Large intestine (tissue), 12 donors: ENCODE measurements at places on chromosomes 13 and 19. TPM values are rescaled to one million over a fixed set of nuclear protein-coding genes. Genes with fewer than 3 reads are reported as not detected.

NCAN gene
- 0.39 TPM for polyA plus RNA-seq

ADGRE1 gene
- polyA plus RNA-seq: 1.9 TPM

DNA sequence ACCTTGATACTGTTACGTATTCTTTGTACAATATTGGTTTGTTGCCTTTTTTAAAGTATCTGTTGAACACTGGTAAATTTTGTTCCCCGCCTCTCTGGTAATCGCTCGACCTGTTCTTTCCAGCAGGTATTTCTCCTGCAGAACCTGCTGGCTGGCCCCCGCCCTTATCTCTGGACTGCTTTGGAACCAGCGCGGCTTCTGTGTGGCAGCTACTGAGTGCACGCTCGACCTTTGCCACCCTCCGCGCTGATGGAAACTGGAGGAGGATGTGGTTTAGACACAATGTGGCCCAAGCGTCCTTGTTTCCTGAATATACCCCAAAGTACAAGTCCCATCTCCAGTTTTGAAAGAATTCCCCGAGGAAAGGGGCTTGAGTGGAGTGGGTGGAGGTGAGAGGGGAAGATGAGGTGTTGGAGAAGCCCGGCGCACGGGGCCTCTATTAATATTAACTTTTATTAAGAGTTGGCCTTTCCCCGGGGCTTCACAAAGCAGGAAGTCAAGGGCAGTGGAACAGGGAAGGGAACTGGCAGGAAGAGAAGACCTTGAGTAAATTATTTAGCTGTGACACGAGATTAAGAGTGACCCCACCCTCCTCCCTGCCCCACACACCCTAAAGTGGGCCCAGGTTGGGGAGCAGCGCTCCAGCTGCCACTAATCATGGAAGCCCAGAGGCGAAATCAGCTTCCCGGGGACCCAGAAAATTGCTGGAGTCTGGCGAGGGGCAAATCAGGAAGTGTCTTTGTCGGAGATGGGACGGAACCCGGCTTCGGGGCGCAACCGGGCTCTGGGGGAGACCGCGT lies 16.0 kb downstream of the CDX2 start:
- H3K36me3 ChIP-seq: no peaks in the 10 kb centered on the region
- peaks cover 10% of the 10 kb centered on the region for H3K4me1 ChIP-seq
- H3K27ac ChIP-seq: peak overlapping the region; percentile 94
- peaks cover 30% of the 10 kb centered on the region for H3K27me3 ChIP-seq
- DNase-seq: peak; percentile 96
- H3K4me3 ChIP-seq: peak overlapping the region; percentile 64

DNA sequence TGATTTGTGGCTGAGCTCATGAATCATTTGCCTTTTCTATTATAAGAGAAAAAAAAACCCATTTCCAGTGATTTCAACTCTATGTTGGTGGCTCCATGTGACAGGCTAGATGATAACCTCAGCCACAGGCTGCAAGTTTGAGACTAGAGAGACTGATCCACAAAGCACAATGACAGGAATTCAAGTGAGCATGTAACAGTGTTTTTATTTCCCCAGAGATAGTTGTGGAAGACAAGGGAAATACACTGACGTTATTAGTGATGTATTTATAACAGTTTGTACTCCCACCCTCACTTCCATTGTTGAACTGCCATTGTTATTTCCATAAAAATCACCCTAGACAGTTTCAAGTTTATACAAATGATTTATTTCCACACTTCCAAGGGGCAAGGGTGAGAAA lies 27.9 kb upstream of the EDNRB start:
- DNase-seq: no peak
- H3K27ac ChIP-seq: no peak overlapping the region
- H3K36me3 ChIP-seq: no peaks in the 10 kb centered on the region

DNA sequence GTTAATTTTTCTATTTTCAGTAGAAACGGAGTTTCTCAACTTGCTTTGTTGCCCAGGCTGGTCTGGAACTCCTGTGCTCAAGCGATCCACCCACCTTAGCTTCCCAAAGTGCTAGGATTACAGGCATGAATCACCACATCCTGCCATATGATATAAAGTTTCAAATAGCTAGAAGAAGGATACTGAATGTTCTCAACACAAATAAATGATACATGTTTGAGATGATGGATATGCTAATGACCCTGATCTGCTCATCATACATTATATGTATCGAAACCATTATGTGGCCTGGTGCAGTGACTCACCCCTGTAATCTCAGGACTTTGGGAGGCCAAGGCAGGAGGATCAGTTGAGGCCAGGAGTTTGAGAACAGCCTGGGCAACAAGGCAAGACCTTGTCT lies 11.5 kb downstream of the CIB3 start:
- no peaks in the 10 kb centered on the region for H3K4me1 ChIP-seq
- peaks cover 3% of the 10 kb centered on the region for H3K36me3 ChIP-seq
- no peak overlapping the region for H3K27ac ChIP-seq
- no peaks in the 10 kb centered on the region for H3K27me3 ChIP-seq

DNA sequence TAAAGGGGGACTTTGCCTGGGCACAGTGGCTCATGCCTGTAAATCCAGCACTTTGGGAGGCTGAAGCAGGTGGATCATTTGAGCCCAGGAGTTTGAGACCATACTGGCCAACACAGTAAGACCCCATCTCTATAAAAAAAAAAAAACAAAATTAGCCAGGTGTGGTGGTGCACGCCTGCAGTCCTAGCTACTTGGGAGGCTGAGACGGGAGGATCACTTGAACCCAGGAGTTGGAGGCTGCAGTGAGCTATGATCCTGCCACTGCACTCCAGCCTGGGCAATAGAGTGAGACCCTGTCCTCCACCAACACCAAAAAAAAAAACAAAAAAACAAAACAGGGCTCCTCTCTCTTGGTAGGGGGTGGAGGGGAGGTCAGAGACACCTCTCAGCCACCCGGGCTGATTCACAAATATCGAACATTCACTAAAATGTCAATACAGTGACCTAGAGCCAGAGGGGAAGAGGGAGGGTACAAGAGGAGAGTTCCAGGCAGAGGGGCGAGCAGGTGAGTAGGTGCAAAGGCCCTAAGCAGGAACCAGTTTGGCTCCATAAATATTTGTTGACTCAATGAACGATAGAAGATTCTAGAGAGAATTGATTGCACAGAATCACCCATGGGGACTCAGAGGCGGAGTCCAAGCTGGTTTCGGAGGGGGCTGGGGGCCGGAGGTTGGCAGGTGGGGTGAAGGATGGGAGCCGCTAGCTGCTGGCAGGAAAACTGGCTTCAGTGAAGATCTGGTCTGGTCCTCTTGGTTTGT lies 1.0 kb upstream of the CREB3L3 start:
- peaks cover 13% of the 10 kb centered on the region for H3K36me3 ChIP-seq
- no peaks in the 10 kb centered on the region for H3K27me3 ChIP-seq
- DNase-seq: no peak
- H3K4me1 ChIP-seq: peaks cover 40% of the 10 kb centered on the region

GRCh38 chr19:15575406-15575805 lies 39.6 kb upstream of the CYP4F8 start:
- H3K4me1 ChIP-seq: no peaks in the 10 kb centered on the region
- DNase-seq: no peak
- no peak overlapping the region for H3K27ac ChIP-seq
- H3K36me3 ChIP-seq: no peaks in the 10 kb centered on the region
- H3K4me3 ChIP-seq: no peak overlapping the region

GRCh38 chr13:28022848-28023518 lies 34.5 kb upstream of the URAD start:
- H3K27me3 ChIP-seq: no peaks in the 10 kb centered on the region
- H3K4me1 ChIP-seq: peaks cover 7% of the 10 kb centered on the region
- no peaks in the 10 kb centered on the region for H3K36me3 ChIP-seq
- H3K4me3 ChIP-seq: no peak overlapping the region
- H3K27ac ChIP-seq: no peak overlapping the region

CDKN2D gene
- polyA plus RNA-seq: 10.3 TPM

DNA sequence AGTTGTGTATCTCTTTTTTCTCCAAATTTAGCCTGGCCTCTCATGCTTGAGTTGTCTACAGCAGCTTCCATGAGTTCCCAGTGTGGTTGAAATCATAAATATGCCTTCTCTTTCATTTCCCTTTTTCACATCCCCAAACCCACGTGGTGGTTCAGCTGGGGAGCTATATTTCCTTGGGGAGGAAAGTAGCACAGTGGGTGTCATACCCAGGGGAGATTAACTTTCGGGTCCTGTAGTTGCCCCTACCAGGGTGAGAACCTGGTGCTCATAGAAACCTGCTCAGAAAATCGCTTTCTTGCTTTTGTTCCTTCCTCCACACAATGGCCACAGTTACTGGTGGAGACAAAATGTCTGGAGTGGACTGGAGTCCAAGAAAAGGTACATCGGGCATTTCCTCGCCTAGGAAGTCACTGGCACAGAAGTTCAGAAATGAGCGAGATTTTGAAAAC lies 7.0 kb upstream of the LILRA4 start:
- no peak overlapping the region for H3K4me3 ChIP-seq
- no peaks in the 10 kb centered on the region for H3K27me3 ChIP-seq
- H3K27ac ChIP-seq: no peak overlapping the region
- no peak for DNase-seq
- no peaks in the 10 kb centered on the region for H3K36me3 ChIP-seq

DNA sequence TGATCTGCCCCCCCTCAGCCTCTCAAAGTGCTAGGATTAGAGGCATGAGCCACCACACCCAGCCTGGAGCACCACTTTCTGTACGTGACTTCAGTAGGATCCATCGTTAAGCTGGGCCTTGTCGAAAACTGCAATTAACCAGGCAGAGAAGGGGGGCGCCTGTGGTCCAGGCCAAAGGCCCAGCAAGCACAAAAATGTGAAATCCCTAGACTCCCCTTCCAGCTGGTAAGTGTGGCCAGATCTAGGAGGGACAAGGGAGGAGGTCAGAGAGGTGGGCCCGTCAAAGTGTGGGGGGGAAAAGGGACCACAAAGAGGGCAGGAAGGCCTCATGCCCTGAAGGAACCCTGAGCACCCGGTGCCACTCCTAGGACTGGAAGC lies 13.8 kb downstream of the DDX39A start:
- H3K4me1 ChIP-seq: peaks cover 34% of the 10 kb centered on the region
- H3K4me3 ChIP-seq: peak overlapping the region; percentile 32
- H3K27ac ChIP-seq: peak overlapping the region; percentile 61
- no peaks in the 10 kb centered on the region for H3K27me3 ChIP-seq
- DNase-seq: no peak

ZNF497 gene
- polyA plus RNA-seq: 2.1 TPM

TUBA3C gene
- polyA plus RNA-seq: not detected

DNA sequence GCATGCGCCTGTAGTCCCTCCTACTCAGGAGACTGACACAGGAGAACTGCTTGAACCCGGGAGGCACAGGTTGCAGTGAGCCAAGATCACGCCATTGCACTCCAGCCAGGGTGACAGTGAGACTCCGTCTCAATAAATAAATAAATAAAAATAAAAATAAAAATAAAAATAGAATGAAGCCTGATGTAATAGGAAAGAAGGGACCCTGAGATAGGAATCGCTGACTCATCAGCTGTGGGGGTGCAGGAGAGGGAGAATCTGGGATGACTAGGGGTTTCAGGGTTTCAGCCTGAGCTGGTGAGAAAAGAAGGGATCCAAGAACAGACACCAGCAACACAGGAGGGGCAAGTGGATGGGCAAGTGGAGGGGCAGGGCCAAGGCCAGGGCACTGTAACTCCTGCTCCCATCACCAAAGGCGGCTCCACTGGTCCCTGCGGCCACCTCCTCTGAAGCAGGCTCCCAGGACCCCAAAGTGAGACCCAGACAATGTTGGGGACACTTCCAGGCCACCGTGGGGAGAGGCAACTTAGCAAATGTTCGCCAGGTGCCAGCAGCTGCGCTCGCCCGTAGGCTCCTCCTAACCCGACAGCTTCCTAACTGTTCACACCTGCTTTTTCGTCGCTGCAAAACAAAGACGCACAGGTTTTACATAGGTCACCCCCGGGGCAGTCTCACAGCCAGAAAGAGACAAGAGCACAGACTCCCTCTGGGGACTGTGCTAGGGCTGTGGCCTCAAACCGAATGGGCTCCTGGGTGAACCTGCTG lies 1.2 kb downstream of the HAUS8 start:
- DNase-seq: peak; percentile 31
- H3K4me1 ChIP-seq: peaks cover 9% of the 10 kb centered on the region
- no peaks in the 10 kb centered on the region for H3K27me3 ChIP-seq
- peaks cover 8% of the 10 kb centered on the region for H3K36me3 ChIP-seq
- no peak overlapping the region for H3K27ac ChIP-seq

- H3K27me3 ChIP-seq: no peaks in the 10 kb centered on the region
- no peak overlapping the region for H3K4me3 ChIP-seq
- DNase-seq: no peak
- no peaks in the 10 kb centered on the region for H3K36me3 ChIP-seq
These were observed 32.4 kb upstream of the OXGR1 start for GRCh38 chr13:97026531-97027161.

FFAR1 gene
- polyA plus RNA-seq: 1.8 TPM

PSG3 gene
- not detected for polyA plus RNA-seq

APC2 gene
- 5.6 TPM for polyA plus RNA-seq

DNA sequence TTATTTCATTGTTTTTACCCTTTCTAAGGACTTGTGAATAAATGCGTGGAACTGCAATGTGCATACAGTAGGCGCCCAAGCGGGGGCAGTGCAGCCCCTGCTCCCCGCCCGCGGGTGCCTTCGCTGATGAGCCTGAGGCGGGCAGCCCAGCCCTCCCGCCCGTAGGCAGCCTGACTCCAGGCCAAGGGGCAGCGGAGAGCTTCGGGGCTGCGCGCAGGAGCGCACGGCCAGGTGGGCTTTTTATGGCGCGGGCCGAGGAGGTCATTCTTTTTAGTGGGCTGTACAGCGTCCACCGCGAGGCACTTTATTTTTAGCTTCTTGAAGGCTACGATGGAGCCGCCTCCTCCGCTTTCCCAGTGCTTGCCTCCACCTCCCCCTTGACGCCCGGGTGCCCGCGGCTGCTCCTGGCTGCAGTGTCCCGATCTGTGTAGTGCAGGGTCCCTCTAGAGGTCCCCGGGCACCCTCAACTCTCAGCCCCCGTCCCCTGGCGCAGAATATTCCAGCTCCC lies 60.5 kb downstream of the CCNE1 start:
- peaks cover 23% of the 10 kb centered on the region for H3K27me3 ChIP-seq
- no peak for DNase-seq
- H3K36me3 ChIP-seq: no peaks in the 10 kb centered on the region
- no peak overlapping the region for H3K4me3 ChIP-seq
- no peak overlapping the region for H3K27ac ChIP-seq

GRCh38 chr19:48613852-48614435 lies 932 bp downstream of the FAM83E start:
- H3K27me3 ChIP-seq: no peaks in the 10 kb centered on the region
- H3K4me3 ChIP-seq: peak overlapping the region; percentile 65
- peaks cover 45% of the 10 kb centered on the region for H3K36me3 ChIP-seq
- no peak for DNase-seq
- peak overlapping the region; percentile 96 for H3K27ac ChIP-seq

DNA sequence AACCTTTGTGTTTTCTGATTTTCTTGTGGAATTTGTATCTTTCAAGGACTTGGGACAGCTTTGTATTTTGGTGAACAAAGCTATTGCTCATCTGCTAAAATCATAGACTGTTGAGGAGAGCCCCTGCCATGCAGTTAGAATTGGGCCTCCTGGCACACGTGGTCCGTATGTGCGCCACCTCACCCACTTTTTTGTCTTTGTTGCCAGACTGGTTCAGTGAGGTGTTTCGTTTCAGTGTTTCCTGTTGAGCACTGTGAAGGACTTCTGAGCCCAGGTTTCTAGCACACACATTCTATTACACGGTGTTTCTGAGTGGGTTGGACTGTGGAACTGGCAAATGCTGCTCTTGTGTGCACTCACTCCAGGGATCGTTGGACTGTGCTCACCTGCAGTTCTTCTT lies 37.6 kb upstream of the RNF113B start:
- DNase-seq: no peak
- H3K27me3 ChIP-seq: no peaks in the 10 kb centered on the region
- no peak overlapping the region for H3K27ac ChIP-seq
- no peak overlapping the region for H3K4me3 ChIP-seq
- no peaks in the 10 kb centered on the region for H3K36me3 ChIP-seq
